NCI-H774 (cell line): ENCODE measurements at places on chromosomes 6 and 20.

DNA sequence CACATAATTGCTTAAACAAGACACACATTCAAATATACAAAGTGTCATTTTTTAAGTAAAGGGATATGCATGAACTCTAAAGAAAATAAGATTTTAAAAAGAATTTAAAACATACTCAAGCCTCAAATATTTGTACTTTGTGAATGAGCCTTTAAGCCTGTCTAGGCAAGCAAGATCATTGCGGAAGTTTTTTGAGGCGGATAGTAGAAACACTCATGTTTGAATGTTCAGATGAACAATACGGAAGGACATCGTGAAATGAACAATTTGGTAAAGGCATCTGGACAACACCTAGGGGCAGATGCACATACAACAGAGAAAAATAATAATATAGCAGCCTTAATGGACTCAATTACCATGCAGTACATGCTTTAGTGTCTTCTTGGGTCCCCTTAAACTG is 928.9 kb downstream of the TFAP2A start:
- DNase-seq, result no peak

DNA sequence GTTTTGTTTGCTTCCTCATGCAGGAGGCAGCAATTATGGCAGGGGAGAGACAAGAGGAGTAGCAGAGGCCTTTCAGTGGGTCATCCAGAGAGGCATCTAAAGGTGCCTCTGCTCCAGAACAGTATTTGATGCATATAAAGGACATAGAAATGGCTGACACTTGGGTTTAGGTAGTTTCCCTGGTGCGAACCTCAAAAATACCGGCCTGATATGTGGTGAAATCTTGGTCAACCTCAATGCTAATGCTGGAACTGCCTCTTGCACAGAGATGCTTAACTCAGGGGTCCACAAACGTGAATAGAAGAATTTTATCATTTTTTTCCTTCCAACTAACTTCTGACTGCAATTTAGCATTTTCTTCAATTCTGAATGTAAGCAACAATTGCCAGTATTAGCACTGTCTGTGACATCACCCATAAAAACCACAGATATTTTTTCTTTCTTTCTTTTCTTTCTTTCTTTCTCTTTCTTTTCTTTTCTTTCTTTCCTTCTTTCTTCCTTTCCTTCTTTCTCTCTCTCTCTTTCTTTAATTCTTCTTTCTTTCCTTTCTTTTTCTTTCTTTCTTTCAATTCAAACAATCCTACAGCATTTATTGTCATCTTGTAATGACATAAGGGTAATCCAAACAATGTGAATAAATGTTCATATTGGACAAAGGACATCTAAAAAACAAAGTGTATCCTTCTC is 180.0 kb upstream of the UST start:
- DNase-seq, result no peak

GRCh38 chr20:35776513-35777101 is 4.8 kb downstream of the PHF20 start:
- DNase-seq, result peak; percentile 8

DNA sequence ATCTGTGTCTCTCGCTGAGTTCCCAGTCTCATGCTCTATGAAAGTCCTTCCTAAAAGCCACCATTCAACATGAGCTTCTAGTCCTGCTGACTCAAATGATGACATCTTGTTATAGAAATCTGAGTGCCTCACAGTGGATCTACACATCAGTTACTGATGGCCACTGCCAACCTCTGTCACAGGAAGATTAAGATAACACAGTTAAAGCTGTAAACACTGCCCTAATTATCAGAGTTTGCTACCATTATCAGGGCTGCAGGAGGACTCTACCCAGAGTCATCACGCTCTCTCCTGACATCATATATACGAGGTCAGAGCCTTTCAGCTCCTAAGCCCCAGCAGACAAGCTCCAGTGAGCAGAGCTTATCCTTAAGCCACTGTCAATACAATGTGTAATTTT is 63.2 kb downstream of the HIVEP2 start:
- DNase-seq, result no peak

DNA sequence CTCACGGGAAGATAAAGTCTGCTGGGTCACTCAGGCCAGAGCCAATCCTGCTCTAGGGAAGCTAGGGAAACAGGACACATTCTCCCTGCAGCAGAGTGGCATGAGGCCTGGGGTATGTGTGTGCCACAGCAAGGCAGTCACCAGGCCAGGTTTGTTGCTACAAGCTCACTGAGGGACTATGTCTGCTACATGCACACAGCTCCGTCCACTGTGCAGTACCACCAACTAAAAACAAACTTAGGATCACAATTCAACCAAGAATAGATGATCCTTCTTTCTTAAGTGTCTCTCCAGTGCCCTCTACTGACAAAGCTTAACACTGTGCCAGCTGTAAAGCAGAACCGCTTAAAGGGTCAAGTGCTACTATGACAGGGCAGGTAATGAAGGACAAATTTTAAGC is 192.5 kb downstream of the PTPRK start:
- no peak for DNase-seq

DNA sequence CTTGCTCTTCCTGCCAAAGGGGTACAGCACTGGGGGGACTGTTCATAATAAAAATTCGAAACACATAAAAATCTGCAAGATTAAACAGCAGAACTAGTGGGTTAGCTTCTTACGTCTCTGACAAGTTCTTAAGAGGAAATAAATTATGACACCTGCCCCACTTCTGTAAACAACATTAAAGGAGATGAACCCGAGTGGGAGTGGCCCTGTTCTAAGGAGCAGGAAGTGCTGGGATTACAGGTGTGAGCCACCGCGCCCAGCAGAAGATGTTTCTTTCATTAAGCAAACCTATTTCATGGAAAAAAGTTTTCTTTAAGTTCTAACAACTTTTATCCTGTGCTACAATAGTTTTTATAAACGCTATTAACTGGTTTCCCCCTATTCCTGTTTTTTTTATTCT is 24.6 kb downstream of the USP45 start:
- DNase-seq, result no peak

DNA sequence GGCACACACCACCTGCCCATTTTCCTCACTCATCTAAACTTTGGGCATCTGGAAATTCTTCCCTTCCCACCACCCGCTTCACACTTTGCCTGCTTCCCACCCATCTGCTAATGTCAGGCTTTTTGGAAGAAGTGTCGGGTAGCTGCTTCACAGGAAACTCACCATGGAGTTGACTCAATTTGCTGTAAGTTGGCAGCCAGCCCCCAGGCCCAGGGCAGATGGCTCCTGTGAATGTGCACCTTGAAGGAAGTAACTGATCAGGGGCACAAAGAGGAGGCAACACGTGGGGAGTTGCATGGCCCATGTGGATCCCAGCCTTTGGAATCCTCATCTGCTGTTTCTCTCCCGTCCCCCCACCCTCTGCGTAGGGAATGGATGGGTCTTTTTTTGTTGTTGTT is 87.3 kb downstream of the PPP1R14C start:
- no peak for DNase-seq

DNA sequence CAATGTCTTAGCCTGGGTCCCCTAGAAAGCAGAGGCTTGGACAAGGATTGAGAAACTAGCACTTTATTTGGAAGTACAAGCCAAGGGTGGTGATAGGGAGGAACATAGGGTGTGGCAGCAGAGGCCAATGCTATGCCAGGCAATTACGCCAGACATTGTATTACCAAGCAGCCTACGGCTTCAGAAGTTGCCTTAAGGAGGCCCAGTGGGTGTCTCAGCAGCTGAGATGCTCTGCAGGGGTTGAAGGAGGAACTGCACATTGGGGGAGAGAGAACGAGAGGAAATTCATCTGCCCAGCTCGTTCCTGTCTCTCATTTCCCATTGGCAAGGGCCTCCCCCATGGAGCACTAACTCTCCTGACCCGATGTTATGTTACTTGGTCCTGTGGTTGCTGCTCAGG is 859 bp downstream of the C20orf202 start:
- DNase-seq, result no peak

- DNase-seq, result peak; percentile 66
Observed at GRCh38 chr6:132830334-132830751, 16.0 kb downstream of the RPS12 start.

DNA sequence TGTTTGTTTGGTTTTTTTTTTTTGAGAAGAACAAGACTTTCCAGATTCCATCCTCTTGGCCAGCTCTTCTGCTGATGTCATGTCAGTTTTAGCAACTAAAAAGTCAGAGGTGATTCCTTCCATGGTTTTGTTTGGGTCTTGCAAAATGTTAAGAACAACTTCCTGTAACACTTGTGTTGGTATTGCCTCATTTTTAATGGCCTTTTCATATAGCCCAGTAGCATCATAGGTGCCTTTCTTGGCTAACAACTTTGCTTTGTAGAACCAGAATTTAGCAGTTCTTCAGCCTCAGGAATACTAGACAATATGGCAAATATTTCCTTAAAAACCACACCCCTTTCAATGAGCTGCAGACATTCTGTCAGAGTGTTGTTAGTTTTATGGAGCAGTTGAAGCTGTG is 99.5 kb upstream of the SIRPG start:
- DNase-seq, result no peak

DNA sequence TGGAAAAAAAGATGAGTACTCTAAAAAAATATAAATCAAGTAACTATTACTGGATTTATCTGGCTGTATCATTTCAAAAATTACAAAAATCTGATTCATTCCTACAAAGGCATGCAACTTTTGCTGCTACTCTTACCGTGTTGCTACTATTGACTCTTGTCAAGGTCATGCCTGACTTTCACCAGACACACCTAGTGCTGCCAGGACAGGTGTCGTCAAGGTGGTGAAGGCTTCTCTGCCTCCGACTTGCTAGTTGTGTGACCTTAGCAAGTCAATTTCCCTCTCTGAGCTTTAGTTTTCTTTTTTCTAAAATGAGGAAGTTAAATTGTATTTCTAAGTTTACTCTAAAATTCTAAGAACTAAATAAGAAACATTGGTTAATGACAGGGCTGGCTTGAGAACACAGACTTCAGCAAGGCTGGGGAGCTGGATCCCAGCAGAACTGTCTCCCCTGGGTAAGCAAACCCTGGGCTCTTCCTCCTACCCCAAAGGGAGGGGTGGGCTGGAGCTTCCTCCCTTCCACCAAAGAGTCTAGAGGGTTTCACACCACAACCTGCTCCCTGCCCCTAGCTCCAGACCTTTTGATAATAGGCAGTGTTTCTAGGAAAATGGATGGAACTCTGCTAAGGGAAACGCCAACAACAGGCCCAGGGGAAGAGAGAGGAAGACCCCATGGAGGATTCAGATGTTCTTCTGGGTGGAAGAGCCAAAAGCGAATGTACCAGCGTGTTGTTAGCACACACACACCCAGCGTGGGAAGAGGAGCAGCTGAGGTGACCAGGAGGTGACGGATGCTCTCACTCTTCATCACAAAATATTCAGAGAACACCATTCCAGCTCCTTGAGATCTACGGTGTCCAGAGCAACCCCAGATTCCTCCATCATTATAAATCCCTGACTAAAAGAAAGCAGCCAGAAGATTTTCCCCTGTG is 47.9 kb upstream of the CITED2 start:
- DNase-seq, result no peak

DNA sequence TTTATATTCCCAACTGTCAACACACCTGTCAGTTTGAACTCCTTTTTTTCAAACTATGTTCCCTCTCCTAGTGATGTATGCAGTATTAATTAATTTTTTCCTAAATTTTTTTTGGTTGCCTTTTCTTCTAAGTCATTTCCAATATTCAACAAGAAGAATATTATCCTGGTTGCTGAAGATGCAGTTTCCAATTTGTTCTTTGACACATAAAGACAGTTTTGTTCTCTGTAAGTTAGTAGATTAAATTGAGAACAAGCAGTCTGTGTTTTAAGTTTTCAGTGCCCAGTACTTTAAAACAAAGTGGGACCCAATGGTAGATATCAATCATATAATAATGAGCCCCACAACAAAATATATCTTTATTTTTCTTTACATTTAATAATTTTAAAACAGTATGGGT is 47.3 kb downstream of the GJA1 start:
- DNase-seq, result no peak

DNA sequence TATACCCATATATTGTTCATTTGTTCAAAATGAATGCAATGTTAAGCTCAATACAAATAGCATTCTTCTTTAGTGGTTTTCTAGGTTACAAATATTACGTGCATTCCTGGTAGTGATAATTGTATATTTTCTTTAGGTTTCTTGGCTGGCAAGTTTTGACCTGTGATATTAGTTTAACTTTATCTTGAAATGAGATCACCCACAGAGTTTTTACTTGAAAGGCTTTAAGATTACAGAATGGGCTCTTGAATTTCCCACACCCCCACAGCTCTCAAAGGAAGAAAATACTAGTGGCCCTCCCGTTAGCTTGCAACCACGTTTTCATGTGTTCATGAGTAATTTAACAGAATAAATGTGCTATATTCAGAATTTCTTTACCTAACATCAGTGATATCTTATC is 1315.5 kb upstream of the GJE1 start:
- DNase-seq, result no peak

- DNase-seq, result no peak
Observed at GRCh38 chr6:37441651-37442050, 8.6 kb downstream of the CMTR1 start.

DNA sequence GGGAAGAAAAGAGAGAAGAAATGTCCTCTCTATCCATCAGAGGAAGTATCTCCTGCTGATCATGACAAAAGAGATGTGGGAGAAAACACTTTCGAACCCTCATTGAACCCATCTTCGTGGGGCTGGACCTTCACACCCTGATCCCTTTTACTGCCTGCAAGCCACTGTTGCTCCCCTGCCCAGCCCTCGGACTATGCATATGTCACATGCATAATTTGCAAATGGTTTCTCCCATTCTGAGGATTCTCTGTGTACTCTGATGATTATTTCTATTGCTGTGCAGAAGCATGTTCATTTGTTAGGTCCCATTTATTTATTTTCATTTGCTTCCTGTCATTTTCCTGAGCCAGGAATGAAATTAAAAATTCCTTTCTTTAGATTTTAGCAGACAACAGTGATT is 64.7 kb downstream of the DNAAF9 start:
- DNase-seq, result no peak

DNA sequence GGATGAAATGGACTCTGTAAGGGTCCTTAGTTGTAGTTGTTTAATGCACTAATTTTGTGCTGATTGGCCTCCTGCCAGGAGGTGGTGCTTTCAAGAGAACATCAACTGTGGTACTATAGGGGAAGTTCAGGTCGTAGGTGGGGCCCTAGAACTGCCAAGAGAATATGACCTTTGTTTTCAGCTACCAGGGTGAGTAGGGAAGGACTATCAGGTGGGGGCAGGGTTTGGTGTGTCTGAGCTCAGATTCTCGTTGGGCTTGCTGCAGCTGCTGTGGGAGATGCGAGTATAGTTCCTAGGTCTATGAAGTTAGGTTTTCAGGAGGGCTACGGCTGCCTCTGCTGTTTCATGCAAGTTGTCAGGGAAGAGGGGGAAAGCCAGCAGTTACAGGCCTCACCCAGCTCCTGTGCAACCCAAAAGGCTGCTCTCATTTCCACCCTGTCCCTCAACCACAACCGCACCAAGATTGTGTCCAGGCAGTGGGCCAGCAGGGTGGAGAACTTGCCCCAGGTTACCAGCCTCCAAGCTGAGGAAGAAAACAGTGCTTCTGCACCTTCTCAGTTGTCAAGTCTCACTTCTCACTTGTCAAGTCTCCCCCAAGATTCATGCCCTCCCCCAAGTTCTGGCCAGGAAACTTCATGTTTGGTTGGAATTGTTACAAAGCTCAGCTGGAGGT is 626.5 kb upstream of the MAP3K7 start:
- DNase-seq, result no peak

DNA sequence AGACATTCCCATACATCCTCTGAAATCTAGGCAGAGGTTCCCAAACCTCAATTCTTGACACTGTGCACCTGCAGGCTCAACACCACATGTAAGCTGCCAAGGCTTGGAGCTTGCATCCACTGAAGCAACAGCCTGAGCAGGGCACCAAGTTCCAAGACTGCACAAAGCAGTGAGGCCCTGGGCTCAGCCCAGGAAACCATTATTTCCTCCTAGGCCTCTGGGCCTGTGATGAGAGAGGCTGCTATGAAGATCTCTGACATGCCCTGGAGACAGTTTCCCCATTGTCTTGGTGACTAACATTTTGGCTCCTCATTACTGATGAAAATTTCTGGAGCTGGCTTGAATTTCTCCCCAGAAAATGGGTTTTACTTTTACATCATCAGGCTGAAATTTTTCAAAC is 107.5 kb upstream of the SAMD5 start:
- no peak for DNase-seq
